ELR (cell line): ENCODE measurements at places on chromosomes 16 and 17.
A peak's percentile ranks its signal among the peaks of the same experiment; 100 is the strongest.

DNA sequence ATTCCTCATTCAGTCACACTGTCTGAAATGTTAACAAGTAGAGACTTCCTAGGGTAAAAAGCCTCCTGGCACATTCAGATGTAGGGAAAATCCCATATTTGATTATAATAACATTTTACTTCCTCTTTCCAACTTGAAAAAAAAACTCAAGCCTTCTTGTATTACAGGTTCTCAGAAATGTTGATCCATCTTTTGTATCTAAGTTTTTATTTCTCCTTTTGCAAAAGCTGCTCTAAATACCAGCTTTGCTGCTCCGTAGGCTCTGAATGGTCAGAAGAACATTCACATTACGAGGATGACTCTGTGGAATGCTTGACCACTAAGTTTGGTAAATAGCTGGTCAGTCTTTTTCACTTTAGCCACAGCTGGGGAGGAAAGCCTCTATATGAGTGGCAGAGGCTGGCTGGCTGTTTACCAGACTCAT is 13.2 kb upstream of the HEATR6 start:
- peak; percentile 76 for DNase-seq

DNA sequence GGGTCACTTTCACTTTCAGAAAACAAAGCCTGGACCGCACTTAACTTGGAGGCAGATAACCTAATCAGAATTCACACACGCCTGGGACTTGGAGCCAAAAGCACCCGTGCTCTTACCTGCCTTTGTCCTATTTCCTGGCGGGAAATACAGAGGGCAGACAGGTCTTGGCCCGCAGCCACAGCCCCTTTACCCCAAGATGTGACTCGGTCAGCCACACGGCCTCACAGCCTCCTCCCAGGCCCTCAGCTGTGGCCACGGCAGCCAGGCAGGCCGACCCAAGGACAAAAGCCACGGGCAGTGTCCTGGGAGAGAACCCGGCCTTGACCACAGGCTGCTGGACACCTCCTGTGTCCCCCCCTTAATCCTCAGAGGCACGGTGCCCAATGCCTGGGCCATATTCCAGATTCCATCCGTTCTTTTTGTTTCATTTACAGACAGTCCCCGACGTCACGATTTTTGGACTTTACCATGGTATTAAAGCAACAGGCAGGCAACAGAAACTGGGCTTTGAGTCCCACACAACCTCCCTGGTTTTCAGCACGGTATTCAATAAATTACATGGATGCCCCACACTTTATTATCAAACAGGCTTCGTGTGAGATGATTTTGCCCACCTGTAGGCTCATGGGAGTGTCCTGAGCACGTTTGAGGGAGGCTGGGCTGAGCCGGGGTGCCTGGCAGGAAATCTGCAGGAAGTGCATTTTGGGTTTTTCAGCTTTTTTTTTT is 30.1 kb upstream of the GAA start:
- DNase-seq, result peak; percentile 15

GRCh38 chr16:50862818-50863643 is 121.1 kb downstream of the CYLD start:
- DNase-seq, result no peak

GRCh38 chr17:75077496-75078283 is 10.1 kb upstream of the SLC16A5 start:
- no peak for DNase-seq

DNA sequence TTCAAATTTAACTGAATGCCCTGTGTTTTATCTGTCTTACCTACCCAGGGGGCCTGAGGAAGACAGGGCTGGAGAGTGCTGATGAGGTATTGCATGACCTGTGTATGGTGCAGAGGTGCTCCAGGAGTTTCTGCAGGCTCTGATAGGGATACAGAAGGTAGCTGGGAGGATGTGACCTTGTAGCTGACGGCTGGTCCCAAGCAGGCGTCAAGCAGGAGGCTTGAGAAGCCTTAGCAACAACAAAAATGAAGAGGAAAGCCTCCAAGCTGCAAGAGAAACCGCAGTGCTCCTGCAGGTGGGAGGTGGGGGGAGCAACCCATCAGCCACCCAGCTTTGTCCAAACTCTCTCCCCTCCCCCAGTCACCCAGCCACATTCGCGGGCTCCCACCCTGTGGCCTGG is 40.4 kb downstream of the LAT start:
- no peak for DNase-seq
